H54 (cell line): ENCODE measurements at places on chromosomes 12 and 14.

GRCh38 chr12:125222876-125223275, 157.6 kb downstream of the AACS start:
- no peak for DNase-seq

DNA sequence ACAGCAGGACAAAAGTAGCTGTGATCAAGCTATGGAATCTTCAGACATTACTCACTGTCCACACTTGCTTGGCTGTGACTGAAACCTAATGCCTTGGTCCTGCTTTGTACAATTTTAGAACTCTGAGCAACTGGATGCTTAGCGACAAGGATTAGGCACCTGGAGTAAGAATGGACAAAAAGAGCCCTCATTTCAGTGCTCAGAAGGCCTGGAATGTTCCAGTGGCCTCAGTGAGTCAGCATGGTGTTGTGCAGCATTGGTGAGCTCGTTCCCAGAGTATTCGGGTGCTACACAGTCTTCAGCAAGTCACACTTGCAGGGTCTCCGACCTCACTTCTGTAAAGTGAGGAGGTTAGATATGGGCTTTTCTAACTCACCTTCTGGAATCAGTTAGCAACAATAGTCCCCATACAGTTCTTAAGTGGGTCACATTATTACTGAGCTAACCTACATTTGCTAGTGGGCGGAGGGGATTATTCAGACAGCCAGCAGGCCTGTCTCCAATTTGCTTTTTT, 108.0 kb upstream of the MDM1 start:
- peak; percentile 21 for DNase-seq

DNA sequence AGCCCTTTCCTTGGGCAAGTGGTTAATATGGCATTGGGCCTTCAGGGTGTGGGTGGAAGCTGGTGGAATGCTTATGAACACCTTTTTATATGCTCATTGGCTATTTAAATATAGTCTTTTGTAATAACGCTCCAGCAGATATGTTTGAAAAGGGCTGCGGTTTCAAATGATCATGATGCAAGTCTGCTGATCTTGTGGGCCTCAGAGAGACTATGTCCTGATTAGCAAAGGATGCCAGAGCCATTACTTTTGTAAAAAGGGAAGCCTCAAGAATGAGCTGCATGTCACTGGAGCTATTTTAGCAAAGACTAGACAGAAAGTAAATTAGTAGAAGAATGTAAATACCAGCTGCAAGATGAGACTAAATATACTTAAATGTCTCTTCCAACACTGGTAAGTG, 200.5 kb downstream of the GXYLT1 start:
- no peak for DNase-seq

- DNase-seq = no peak
These were observed 250.4 kb downstream of the SOX5 start for GRCh38 chr12:23699031-23699430.
